Left ventricle myocardium superior (tissue), 1 donor: ENCODE measurements at places on chromosomes 7 and 10.

GRCh38 chr10:6091630-6092029 is 2.8 kb downstream of the RBM17 start:
- DNase-seq = no peak

GRCh38 chr10:80407812-80408241 is 524 bp upstream of the PRXL2A start:
- peak; percentile 50 for DNase-seq

- DNase-seq = no peak
Observed at GRCh38 chr7:105585850-105586500, 4.7 kb upstream of the EFCAB10 start.

- peak; percentile 25 for DNase-seq
Observed at GRCh38 chr10:28479425-28479865, 53.5 kb upstream of the WAC start.

DNA sequence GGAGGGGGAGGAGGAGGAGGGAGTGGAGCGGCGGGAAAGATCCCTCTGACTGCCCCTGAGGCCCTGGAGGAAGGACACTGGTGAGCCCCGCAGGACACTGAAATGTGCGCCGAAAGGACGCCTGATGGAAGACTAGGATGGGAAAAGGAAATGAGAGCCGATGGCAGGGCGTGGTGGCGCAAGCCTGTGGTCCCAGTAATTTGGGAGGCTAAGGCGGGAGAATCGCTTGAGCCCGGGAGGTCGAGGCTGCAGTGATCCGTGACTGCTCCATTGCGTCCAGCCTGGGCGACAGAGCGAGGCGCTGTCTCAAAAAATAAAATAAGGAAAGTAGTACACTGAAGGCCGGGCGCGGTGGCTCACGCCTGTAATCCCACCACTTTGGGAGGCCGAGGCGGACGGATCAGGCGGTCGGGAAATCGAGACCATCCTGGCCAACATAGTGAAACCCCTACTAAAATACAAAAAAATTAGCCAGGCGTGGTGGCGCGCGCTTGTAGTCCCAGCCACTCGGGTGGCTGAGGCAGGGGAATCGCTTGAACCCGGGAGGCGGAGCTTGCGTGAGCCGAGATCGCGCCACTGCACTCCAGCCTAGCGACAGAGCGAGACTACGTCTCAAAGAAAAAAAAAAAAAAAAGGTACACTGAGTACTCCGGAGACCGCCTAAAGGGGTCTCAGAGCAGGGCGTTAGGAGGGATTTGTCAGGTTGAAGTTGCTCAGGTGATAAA is 561 bp upstream of the HNRNPF start:
- DNase-seq = peak; percentile 70

GRCh38 chr10:127649642-127650041 is 87.3 kb upstream of the FOXI2 start:
- DNase-seq = no peak

DNA sequence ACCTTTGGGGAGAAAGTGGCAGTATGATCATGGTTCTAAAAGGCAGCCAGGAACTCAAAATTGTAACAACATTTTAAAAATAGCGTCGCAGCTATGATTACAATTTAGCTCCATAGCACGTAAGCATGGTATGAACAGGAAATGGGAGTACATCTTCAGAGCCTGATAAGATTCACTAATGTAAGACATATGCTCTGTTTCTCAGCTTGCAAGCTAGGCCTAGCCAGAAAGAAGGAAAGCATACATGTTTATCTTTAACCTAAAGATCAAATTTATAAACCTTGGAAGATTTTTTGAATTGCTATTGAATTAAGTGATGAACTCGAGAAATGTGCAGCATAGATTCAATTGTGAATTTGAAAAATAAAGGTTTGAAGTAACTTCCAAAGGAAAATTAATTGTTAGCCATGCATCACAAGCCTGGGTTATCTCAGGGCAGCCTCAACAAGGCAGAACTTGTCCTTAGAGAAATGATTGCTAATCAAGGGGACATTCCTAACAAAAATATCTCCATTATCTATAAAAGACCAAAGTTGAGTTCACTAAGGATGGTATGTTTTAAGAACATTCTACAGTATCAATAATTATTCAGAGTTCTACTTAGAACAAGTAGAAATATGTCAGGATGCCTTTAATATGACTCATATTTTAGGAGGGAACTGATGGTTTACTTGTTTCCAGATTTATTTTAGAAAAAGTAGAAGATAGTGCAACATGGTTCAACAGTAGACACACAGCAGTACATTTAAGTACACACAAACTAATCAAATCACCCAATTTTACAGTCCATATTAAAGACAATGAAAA is 38.8 kb upstream of the SEPTIN7 start:
- DNase-seq = no peak

GRCh38 chr7:121301446-121302213 is 27.2 kb upstream of the WNT16 start:
- no peak for DNase-seq

DNA sequence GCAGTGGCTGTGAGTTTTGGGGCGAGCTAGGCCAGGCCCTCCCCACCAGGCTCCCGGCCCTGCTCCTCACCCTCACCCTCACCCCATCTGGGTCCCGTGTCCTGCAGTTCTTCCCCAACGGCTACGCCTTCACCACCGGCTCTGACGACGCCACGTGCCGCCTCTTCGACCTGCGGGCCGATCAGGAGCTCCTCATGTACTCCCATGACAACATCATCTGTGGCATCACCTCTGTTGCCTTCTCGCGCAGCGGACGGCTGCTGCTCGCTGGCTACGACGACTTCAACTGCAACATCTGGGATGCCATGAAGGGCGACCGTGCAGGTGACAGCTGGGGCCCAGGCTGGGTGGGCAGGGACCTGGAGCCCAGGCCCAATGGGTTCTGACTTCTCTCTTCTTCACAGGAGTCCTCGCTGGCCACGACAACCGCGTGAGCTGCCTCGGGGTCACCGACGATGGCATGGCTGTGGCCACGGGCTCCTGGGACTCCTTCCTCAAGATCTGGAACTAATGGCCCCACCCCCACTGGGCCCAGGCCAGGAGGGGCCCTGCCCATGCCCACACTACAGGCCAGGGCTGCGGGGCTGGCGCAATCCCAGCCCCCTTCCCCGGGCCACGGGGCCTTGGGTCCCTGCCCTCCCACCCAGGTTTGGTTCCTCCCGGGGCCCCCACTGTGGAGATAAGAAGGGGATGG is 4.9 kb downstream of the GNB2 start:
- peak; percentile 45 for DNase-seq

DNA sequence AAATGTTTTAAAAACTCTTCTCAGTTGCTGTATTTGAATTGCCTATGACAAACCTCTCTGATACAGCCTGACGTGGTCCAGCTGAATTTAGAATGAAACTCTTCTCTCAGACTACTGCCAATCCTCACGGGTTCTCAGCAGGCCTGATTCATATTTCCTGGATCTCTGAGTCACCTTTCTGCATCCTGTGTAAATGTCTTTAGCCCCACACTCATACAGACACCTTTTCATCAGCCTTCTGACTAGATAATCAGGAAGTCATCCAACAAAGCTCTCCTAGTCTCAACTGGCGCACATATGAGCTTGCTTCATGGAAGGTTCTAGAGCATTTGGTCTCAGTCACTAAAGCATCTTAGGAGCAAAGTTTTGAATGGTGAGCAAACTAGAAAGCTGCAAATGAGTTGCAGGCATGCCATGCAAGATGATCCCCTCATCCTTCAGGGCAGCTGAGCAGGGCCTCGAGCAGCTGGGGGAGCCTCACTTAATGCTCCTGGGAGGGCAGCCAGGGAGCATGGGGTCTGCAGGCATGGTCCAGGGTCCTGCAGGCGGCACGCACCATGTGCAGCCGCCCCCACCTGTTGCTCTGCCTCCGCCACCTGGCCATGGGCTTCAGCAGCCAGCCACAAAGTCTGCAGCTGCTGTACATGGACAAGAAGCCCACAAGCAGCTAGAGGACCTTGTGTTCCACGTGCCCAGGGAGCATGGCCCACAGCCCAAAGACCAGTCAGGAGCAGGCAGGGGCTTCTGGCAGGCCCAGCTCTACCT is 182.8 kb downstream of the ARHGAP12 start:
- no peak for DNase-seq

- DNase-seq = peak; percentile 38
Observed at GRCh38 chr7:116560021-116560970, 35.5 kb downstream of the CAV1 start.

DNA sequence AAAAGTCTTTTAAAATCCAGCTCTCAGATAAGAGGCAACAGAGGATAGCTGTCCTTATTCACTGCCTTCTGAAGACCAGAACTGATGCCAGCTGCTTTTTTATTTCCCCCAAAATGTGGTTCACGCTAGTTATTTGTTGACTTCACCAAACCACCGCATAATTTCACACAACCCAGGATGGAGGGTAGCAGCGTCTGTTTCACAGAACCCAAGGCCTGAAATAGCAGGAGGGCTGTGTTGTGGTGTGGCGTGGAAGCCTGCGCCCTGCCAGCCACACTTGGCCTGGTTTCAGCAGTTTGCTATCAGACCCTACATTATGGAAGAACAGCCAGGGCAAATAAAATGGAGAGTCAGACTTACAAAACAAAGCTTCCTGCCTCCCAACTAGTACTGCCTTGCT is 155.4 kb downstream of the DYNC1I1 start:
- DNase-seq = peak; percentile 74

DNA sequence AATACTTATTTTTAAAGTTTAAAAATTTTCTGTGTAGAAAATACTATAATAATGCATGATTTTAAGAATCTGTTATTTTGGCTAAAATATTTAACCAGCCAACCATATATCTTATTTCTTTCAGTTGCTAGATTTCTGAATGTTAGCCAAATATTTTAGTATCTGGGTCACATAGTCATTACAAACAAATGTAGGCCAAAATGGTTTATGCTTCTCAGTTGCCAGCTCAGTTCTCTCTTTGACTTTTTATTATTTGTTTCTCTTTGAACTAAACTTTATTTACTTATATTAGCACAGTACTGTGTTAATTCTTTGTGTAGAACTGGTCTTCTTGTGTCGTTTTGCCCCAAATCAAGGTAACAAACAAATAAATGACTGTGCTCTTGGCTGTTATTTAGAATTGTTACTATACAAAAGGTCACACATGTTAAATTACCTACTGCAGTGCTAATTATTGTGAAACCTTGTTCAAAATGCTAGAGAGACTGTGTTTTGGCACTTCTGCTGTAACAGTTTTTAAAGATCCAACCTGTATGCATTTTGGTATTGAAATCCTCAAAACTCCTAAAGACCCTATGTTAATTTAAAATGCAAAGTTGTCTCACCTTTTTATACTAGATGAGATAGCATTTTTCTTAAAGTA is 39.8 kb downstream of the ZEB1 start:
- no peak for DNase-seq

DNA sequence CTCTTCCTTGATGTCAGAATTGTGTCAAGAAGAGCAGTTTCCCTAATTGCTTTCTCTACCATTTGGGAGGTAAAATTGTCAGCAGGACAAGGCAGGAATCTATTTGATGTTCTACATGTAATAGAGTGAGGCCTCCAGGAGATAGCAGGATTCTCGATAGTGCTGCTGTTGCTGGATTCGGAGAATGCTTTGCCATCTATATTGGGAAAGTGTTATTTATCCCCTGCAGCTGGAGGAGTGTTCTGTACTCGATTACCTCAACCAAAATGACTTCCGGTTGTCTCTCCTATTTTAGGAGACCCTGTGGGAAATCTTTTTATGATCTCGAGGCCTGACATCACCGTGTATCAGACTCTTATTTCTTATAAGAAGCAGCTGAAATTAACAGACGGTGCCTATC is 217.1 kb downstream of the TMEM178B start:
- DNase-seq = no peak

DNA sequence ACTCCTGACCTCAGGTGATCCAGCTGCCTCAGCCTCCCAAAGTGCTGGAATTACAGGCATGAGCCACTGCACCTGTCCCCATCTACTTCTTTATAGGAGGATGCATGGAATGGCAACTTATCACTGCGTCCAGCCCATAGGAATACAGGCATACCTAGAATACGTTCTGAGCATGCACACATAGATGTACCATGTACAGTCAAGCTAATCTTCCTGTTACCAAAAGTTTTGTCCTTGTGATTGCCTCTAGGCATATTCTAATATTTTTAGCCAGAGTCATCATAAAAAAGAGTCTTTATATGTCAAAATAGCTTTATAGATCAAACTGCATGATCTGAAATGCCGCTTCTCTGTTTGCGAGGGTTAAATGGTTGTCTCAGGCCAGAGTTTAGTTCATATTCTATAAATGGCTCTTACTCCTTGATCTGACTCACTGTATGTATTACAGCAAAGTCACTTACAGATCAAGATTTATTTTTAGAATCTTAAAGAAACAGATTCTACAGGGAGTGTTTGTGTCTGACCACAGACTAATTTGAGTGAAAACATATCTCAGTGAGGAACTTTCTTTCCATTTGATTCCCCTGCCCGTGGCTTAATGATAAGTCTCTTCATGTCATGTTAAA is 210.9 kb downstream of the CREB5 start:
- DNase-seq = no peak

GRCh38 chr10:90920986-90921666 is at the start of gene ANKRD1:
Gene ANKRD1 (minus strand): TSS chr10:90921087. CDS start chr10:90921027, 60 bp downstream.
- DNase-seq = peak; percentile 71

DNA sequence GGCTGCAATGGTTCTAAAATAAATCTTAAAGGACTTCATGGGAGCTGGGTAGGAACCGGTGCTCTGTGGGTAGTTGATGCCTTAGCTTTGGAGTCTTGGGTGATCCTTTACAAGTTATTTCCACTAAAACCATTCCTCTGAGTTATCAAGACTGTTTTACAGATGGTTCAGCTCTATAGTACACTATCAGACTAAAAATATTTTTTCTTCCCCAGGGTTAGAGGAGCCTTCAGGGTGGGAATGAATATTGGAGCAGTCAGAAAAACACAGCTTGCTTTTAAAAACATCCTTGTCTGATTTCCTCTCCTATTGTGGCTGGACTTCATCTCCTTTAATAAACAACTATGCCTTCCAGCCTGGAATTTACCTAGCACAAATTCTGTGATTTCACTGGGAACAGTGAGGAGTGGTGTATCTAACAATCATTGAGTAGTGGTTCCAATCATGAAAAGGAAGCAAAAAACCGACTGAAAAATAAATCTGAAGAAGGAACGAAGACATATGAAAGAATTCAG is 102.6 kb upstream of the AFAP1L2 start:
- no peak for DNase-seq

GRCh38 chr10:10644676-10645385 is 372.8 kb upstream of the CELF2 start:
- DNase-seq = no peak

GRCh38 chr7:134999136-134999535 is 12.8 kb downstream of the AGBL3 start:
- no peak for DNase-seq

DNA sequence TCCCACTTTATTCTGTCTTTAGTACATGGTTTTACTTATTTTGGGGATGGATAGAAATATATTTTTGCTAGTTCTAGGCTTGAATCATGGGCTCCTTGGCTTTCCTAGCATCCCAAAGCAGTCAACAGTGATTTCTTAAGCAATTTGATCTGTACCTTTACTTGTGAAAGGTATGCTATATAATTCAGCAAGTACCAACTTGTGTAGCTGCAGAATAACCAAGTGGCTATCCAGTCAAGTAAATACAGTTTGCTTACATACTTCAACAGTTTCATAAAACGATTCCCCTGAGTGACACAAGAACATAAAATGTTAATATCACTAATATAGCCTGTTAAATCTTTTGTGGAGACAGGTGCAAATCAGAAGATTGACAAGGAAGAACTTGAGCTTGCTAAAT is 67.2 kb downstream of the PODXL start:
- DNase-seq = no peak
